ENCODE measurements at places on chromosomes 11 and 22.

- H3K4me3 ChIP-seq = no peak overlapping the region
- no peaks in the 10 kb centered on the region for H3K27me3 ChIP-seq
- H3K27ac ChIP-seq = no peak overlapping the region
- DNase-seq = no peak
Measured at GRCh38 chr11:44765676-44766075, 38.9 kb downstream of the TSPAN18 start.

- H3K27me3 ChIP-seq = peaks cover 18% of the 10 kb centered on the region
- H3K36me3 ChIP-seq = no peaks in the 10 kb centered on the region
- H3K27ac ChIP-seq = no peak overlapping the region
- H3K4me1 ChIP-seq = no peaks in the 10 kb centered on the region
- no peak overlapping the region for H3K4me3 ChIP-seq
- no peak for DNase-seq
Measured at GRCh38 chr11:22681281-22681812, 14.9 kb downstream of the GAS2 start.

DNA sequence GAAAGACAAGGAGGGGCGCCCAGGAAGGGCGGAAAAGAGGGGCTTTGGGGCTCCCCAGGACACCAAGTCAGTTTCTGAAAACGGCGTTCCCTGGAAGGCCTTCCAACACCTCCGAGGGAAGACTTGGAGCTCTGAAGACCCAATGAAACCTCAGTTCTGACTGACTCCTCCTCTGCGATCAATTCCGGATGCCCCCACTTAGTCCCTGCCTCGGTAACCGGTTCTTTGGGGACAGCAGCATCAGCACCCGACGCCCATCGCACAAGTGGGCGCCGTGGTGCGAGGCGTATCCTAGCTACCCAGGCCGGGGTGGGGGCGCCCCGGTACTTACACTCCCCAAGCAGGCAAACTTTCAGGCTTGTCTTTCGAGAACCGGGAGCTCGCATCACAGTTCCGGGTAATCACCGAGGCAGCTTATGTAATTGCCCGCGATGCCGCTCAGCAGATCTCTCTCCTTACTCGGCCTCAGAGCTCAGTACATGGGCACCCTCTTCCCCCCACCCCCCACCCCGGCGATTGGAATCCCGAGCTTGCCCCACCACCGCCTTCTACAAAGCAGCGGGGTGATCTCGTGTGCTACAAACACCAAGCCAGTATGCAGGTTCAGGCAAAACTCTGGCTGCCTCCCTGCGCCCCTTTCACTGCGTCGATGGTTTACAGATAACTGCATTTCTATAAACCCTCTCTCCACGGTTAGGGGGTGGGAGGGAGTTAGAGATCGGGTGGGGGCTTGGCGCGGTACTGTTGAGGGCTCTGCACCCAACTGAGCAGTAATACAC is 2.0 kb downstream of the TENM4 start:
- H3K27me3 ChIP-seq = peaks cover 69% of the 10 kb centered on the region
- no peaks in the 10 kb centered on the region for H3K4me1 ChIP-seq
- H3K27ac ChIP-seq = no peak overlapping the region
- H3K36me3 ChIP-seq = no peaks in the 10 kb centered on the region
- DNase-seq = no peak

DNA sequence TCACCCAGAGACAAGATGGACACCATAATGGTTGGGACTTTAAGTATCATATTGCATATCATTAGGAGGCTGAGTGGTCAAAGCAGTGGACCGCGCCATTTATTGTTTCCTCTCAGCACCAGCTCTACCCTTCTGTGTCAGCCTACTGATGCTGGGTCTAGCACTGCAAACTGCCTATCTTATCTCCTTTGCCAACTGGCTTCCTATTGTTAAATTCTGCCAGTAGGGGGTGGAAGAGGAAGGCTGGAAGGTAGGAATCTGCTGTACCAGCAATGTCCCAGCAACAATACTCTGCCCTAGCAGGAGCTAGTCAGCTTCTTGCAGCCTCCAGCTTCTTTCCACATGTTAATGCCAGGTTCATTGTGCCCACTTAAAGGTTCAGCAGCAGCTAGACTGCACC is 367.1 kb upstream of the PDGFD start:
- peak; percentile 6 for DNase-seq
- peaks cover 6% of the 10 kb centered on the region for H3K27me3 ChIP-seq
- no peaks in the 10 kb centered on the region for H3K4me1 ChIP-seq
- H3K36me3 ChIP-seq = no peaks in the 10 kb centered on the region
- no peak overlapping the region for H3K27ac ChIP-seq
- H3K4me3 ChIP-seq = no peak overlapping the region

GRCh38 chr11:9759519-9760192 is 95.8 kb downstream of the SWAP70 start:
- H3K4me1 ChIP-seq = peaks cover 19% of the 10 kb centered on the region
- H3K27ac ChIP-seq = peak overlapping the region; percentile 47
- peak; percentile 67 for DNase-seq
- H3K4me3 ChIP-seq = peak overlapping the region; percentile 85

DNA sequence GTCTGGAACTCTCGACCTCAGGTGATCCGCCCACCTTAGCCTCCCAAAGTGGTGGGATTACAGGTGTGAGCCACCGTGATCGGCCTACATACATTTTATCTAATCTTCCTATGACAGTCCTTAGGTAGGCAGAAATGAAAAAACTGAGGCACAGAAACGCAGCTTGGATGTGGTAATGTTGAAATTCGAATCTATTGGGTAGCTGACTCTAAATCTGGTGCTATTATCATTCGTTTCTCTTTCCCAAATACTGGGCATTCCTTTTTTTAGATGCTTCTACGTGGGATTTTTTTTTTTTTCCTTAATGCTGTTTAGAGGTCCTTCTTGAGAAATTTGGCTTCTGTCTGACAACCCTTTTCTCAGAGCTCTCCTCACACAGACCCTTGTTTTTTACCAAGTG is 41.5 kb downstream of the FCHSD2 start:
- H3K36me3 ChIP-seq = peaks cover 3% of the 10 kb centered on the region
- no peak overlapping the region for H3K27ac ChIP-seq
- no peak overlapping the region for H3K4me3 ChIP-seq
- no peaks in the 10 kb centered on the region for H3K27me3 ChIP-seq
- DNase-seq = no peak

DNA sequence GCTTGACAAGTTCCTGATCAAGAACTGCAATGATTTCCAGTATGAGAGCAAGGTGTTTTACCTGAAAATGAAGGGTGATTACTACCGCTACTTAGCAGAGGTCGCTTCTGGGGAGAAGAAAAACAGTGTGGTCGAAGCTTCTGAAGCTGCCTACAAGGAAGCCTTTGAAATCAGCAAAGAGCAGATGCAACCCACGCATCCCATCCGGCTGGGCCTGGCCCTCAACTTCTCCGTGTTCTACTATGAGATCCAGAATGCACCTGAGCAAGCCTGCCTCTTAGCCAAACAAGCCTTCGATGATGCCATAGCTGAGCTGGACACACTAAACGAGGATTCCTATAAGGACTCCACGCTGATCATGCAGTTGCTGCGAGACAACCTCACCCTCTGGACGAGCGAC is 12.0 kb downstream of the YWHAH start:
- H3K27me3 ChIP-seq = no peaks in the 10 kb centered on the region
- H3K36me3 ChIP-seq = peaks cover 20% of the 10 kb centered on the region
- H3K4me3 ChIP-seq = peak overlapping the region; percentile 4
- peaks cover 52% of the 10 kb centered on the region for H3K4me1 ChIP-seq

GRCh38 chr11:83760932-83761331 is 474.8 kb upstream of the CCDC90B start:
- H3K27me3 ChIP-seq = no peaks in the 10 kb centered on the region
- DNase-seq = no peak
- no peak overlapping the region for H3K4me3 ChIP-seq
- H3K36me3 ChIP-seq = no peaks in the 10 kb centered on the region
- no peak overlapping the region for H3K27ac ChIP-seq
- no peaks in the 10 kb centered on the region for H3K4me1 ChIP-seq

Measured in effector memory CD8-positive, alpha-beta T cell (primary cell).